Stimulated activated CD4-positive, alpha-beta T cell treated with anti-CD3 and anti-CD28 coated beads, Interleukin-15, amount 100 ng/mL, for 24 hours (primary cell): ENCODE measurements at places on chromosomes 3 and 15.

GRCh38 chr3:52983336-52983807, 62.5 kb downstream of the SFMBT1 start:
- DNase-seq, result peak; percentile 72

DNA sequence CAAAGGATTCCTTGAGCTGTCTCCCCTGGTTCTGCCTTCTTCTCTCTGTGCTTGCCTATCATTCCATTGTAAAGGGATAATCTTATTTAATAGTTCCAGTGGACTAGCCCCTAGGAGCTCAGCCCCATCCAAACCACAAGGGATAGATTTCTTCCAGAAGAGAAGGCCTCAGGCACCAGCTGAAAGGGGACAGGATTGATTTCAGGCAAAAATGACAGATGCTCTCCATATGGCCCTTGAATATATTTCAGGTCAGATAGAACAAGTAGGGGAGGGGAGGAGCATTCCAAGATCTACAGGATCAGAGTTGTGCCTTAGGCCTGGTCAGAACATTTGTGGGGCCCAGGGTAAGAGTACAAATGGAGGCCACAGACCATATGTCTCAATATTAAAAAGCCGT, 85.3 kb downstream of the RPLP1 start:
- DNase-seq, result no peak

DNA sequence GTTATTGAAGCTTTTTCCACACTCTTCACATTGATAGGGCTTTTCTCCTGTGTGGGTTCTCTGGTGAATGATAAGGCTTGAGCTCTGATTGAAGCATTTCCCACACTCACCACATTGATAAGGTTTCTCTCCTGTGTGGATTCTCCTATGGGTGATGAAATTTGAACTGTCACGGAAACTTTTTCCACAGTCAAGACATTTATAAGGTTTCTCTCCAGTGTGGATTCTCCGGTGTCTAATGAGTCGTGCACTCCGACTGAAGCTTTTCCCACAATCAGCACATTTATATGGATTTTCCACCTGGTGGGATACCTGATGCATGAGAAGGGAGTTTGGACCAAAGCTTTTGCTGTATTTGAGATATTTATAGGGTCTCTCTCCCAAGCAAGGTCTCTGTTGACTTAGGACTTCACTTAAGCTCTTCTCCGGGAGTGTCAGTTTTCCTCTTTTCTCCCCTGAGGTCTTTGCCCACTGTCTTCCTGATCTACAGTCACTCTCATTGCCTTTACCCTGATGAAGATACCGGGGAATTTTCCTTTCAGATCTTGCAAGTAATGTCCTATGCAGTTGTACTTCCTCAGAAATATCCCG, 9.4 kb downstream of the ZSCAN29 start:
- DNase-seq, result no peak

DNA sequence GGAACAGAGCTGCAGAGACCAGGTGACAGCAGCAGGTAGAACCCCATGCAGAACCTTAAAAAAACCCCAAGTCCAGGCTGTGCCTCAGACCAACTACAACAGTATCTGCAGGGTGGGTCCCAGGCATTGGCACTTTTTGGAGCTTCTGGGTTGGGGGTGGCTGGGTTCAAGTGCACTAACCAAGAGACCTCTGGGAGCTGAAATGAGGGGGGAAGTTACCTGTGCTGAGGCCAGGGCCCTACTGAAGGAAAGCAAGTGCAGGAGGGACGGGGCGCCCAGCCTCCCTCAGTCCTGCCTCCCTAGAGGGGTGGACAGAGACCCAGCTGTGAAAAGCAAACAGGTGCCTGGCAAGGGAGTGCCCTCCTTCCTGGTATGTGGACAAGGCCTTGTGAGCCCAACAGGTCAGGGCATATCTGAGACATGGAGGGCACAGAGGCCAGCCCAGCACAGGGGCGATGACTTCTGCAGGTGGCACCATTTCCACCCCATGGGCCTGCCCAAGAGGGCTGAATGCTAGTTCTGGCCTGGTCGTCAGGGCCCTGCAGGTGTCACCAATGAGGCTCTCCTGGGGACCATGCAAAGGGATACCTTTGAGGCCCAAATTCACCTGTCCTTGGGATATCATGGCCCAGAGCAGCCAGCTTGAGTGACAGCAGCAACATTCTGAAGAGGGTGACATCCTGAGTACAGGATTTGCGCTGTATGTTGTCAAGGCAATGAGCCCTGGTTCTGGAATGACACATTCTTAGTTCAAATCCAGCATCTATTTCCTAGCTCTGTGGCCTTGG, 18.7 kb downstream of the CTSH start:
- no peak for DNase-seq

- no peak for DNase-seq
Measured at GRCh38 chr3:187793618-187794017, 48.4 kb upstream of the BCL6 start.

DNA sequence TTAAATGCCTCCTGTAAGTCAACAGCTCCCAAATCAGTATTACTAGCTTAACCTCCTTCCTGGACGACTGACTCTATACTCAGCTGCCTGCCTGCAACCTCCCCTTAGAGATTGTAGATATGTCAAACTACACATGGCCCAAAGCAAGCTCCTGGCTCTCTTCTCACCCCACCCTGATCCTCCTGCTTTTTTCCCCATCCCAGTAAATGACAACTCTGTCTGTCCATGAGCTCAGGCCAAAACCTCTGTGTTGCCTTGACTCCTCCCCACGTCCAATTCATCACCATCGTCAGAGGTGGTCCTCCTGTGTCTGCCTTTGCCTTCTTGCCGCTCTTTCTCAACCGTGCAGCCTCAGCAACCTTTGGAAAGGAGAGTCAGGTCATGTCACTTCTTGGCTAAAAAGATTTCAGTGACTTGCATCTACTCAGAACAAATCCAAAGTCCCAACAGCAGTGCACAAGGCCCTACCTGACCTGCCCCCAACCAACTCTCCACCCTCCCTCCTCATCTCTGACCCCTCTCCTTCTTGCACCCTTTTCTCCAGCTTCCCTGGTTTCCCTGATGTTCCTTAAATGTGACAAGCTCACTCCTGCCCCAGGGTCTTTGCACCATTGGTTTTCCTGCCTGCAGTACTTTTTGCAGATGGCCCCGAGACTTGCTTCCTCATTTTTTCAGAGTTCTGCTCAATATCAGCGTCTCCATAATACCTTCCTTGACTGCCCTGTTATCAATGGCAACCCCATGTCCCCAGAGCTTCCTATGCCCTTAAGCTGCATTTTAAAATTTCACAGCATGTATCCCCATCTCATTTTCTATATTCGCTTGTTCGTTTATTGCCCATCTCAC, 52.8 kb downstream of the LSM3 start:
- DNase-seq, result no peak

DNA sequence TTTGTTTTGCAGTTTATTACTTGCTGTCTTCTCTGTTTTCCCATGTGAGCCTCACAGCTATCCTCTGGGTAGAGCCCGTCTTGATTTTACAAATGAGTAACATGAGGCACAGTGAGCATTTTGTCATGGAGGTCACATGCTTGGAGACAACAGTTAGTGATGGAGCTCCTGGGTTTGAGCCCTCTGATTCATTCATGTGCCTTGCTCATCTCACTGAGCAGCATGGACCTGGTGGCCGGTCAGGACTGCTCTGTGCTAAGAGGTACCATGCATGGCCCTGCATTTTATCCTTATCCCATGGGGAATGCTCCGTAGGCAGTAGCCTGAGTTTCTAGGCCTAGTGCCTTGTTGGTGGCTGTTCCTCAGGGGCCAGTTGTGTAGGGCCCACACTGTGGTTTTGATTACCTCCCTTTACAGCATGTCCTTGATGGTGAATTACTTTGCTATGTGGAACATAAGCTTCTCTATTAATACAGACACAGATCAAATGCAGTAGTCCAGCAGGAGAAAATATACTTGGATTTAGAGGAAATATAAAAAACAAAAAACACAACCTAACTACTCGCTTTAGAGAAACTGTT, 35.6 kb downstream of the MAP2K5 start:
- DNase-seq, result no peak

- no peak for DNase-seq
Measured at GRCh38 chr3:177145381-177145780, 51.9 kb downstream of the TBL1XR1 start.

GRCh38 chr3:174356596-174356995, 502.5 kb upstream of the NAALADL2 start:
- DNase-seq, result no peak

DNA sequence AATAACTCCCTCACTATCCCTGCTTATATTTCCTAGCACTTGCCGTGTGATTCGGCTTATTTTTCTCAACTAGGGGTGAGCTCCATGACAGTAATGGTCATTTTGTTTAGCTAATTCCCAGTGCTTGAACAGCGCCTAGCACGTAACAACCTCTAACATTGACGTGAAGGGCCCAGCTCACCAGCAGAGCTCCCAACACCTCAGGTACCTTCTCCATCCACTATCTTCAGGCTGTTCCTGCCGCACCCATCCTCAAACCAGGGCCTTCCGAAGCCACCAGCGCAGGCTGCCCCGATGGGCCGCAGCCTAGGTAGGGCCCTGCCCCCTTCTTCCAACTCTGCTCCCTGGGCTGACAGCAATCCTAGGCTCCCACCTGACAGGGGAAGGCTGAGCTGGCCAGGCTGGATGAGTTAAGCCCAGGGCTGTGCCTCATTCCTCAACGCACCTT, 751 bp upstream of the RPS17 start:
- peak; percentile 13 for DNase-seq

DNA sequence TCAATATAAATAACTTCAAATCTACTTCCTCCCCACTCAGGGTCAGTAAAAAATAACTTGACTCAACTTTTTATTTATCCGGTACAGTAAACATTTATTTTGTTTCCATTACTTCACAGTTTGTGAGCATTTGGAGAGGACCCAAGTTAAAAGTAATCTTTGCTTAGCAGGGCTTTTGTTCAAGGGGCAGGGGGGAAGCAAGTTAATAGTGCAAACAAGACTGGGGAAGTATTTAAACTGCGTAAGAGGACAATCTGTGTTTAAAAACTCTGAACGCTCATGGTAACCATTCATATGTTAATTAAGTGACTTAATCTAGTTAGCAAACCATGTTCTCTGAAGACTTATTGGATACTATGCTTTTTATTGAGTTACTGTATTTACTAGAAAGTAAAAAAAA, 346.2 kb downstream of the SLC9A9 start:
- DNase-seq, result no peak

DNA sequence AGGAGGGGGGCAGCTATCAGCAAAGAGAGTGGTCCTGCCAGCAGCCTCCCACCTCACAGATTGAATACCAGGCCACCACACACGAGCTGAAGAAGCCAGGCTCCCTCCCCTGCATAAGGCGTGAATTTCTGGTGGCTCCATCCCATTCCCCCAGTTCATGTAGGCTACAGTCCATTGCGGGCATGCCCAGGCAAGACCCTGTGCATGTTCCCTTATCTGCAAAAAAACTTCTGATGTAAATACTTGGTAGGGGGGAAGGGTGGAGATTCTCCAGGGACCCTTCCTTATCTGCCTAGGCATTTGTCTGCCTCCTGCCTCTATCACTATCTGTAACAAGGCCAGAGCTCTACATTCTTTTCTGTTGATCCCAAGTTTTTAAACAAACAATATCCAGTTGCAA, 27.6 kb upstream of the UBP1 start:
- no peak for DNase-seq

DNA sequence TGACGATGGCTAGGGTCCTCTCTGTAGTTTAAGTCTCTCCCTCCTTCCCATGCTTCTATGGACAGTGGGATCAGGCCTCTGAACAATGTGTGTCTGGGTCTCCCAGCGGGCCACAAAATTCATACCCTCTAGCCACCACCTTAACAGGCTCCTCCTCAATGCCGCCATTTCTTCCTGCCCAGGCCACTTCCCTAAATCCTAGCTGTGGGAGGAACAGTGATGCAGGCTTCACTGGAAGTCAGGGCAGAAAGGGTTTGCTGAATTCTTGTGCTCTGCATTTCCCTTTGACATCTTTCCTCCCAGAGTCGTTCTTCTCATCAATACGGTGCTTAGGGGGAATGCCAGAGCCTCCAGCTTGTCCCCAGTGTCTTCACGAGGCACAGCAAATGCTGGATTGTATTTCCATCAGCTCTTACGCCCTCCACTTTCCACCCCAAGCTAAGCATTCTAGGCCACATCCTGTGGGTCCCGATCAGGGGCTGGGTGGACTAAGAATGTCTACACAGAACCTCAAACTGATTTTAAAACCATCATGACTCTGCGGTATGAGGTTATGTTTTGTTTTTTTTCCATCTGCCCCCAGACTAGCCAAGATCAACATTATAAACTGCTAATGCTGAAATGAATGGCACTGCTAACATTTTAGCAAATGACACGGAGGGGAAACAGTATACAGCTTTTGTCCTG, 11.9 kb upstream of the LDHAL6B start:
- no peak for DNase-seq

GRCh38 chr15:78224023-78224411, 10.3 kb downstream of the ACSBG1 start:
- DNase-seq, result no peak

DNA sequence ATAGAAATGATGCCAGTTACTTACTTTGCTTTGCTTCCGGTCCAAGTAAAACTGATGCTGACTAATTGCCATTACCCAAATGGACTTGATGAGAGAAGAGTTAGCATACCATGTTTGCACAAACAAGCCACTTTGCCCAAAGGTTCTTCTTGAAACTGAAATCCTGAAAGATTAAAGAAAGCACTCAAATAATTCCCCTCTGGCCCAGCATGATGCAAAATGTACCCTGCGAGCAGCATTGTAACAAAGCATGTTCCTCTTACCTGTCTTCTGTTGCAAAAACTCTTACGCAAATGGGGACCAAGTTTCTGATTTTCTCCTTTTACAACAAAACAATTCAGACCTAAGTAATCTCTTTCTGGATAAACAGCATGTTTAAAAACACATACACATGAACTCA, 74.5 kb upstream of the LMOD3 start:
- DNase-seq, result no peak

DNA sequence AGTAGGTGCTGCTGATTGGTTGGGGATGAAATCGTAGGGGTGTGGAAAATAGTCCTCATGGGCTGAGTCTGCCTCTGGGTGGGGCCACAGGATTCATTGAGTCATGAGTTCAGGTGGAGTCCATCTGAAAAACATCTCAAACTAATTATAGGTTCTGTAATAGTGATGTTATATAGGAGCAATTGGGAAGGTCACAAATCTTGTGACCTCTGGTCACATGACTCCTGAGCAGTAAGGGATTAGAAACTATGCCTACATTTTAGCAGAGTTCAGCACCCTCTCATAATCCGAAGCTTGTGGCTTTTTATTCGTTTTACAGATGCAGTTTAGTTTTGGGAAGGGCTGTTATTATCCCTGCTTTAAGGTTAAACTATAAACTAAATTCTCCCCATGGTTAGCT, 22.9 kb upstream of the NEDD4 start:
- DNase-seq, result no peak

GRCh38 chr15:35078221-35078915, 6.7 kb downstream of the NANOGP8 start:
- peak; percentile 42 for DNase-seq

- DNase-seq, result no peak
Measured at GRCh38 chr3:188822411-188822810, 349.4 kb upstream of the TPRG1 start.

DNA sequence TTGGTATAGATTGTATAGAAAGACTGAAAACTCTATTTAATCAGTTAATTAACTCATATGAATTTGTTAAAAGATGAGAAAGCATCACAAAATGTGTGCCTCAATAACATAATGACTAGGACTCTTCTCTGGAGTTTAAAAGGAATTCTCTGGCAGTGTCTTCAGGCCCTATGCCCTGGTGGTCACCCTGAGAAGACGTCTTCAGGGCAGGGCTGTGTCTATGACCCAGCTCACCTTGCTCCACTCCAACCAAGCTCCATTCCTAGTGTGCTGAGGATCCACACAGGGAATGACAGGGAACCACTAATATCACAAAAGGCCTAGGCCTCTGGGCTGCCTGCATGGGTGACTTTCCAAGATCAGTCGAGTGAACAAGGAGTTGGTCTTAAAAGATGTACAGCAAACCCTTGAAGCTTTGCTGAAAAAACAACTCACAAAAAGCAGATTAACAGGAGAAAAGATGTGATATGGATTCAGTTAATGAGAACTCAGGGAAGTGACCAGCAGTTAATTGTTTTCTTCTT, 156.6 kb downstream of the SNRK start:
- DNase-seq, result no peak
